ENCODE measurements at places on chromosomes 2 and 18.

GRCh38 chr2:171718720-171719119, 31.5 kb downstream of the DYNC1I2 start:
- DNase-seq, result no peak

- DNase-seq, result no peak
These were observed 90.5 kb downstream of the RBM43 start for GRCh38 chr2:151171186-151171585.

DNA sequence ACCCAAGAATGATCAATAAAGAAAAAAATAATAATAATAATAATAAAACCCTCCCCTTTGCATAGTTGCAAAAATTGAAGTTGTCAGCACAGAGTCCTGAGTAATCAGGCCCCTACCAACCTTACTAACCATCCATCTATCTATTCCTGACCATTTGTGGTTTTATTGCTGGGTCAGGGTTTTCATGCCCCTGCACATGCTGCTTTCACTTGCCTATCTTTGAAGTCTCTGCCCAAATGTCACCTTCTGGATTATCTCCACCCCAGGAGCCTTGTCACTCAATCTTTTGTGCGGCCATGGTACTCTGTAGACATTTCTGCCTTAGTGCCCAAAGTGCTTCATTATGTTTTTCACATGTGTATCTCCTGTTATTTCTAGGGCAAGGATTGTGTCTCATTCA, 35.1 kb downstream of the SLC30A6 start:
- DNase-seq, result no peak

DNA sequence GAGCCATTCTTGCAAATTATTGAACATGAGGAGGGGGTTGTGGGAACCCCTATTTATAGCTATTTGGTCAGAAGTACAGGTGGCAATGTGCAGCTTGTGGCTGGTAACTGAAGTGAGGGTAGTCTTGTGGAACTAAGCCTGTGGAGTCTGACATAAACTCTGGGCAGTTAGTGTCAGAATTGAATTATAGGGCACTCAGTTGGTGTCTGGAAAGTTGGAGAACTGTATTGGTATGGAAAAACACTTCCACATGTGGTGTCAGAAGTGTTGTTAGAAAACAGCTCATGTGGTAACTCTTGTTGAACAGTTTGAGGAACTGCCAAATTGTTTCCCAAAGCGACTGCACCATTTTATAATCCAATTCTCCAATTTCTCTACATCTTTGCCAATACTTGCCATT, 7.5 kb downstream of the RALBP1 start:
- no peak for DNase-seq

DNA sequence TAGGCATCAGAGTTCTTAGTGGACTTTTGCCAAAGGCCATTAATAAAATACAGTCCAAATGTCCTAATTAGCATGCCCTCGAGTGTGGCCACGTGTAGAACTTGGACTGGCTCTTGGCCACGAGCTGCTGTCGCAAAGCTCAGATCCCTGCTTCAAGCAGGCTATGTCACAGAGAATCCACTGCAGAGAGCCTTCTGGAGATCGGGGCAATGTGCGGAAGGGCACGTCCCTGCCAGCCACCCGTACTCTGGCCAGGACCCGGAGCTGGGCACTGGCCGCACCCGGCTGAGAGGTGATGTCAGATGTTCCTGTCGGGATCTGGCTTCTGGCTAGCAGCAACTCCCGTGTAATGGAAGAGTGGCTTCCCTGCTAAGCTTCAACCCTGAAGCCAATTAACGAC, 432.7 kb upstream of the ID2 start:
- no peak for DNase-seq

GRCh38 chr2:10414591-10414990, 33.5 kb downstream of the ODC1 start:
- no peak for DNase-seq

- no peak for DNase-seq
These were observed 435.5 kb downstream of the SOX11 start for GRCh38 chr2:6127718-6128117.

DNA sequence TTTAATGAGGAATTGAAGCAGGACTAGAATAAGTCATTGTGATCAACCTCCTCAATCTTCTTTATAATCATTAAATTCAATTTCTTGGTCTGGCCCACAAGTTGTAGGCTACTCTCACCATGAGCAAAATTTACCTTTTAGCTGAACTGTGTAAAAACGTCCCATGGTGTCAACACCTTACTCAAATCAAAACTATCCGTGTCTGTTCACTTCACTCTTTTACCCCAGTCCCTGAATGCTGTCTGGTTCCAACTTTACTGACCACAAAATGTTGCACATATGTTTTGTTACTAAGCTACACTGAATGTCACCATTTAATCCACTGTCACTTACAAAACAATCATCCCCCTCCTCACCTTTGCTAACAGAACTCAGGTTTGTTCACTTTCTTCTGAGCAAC, 951.6 kb upstream of the SLC39A10 start:
- no peak for DNase-seq

DNA sequence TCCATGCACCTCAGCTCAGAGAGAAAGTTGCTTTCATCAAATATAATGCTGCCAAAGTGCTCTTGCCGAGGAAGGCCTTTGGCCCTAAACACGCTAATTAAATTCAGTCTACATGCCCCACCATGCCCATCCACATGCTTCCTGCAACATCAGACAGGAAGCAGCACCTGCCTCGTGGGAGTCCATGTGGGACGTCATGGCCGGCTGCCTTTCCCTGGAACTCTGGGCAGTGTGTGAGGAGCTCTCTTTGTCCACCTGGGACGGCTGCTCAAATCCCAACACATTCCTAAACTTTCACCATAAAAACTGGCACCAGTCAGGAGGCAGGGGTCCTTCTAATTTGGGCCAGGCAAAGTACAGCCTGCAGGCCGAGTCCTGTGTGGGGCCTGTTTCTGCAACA, 23.1 kb downstream of the FAM178B start:
- DNase-seq, result no peak

GRCh38 chr2:217784996-217785543, 217.7 kb downstream of the TNS1 start:
- no peak for DNase-seq

GRCh38 chr2:209960676-209961630, 41.5 kb upstream of the RPE start:
- no peak for DNase-seq

DNA sequence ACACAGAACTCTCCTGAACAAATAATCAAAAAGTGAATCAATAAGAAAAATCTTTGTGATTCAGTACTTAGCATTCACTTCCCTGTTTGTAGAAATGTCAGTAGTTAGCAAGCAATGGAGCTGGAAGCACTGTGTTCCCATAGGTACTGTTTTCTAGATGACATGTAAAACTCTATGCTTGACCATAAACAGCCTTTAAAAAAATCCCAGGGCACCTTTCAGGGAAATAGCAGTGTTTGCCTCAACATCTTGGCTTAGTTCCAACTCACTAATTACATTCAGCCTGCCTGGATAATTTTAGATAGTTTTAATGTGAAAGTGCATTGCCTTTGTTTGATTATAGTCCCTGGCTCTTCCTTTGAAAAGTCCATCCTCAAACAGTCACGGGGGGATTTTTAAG, 721.8 kb downstream of the ERBB4 start:
- DNase-seq, result no peak

- DNase-seq, result no peak
These were observed 779 bp downstream of the DGKD start for GRCh38 chr2:233354971-233355574.

GRCh38 chr2:18381386-18381785, 179.1 kb downstream of the RDH14 start:
- DNase-seq, result no peak

DNA sequence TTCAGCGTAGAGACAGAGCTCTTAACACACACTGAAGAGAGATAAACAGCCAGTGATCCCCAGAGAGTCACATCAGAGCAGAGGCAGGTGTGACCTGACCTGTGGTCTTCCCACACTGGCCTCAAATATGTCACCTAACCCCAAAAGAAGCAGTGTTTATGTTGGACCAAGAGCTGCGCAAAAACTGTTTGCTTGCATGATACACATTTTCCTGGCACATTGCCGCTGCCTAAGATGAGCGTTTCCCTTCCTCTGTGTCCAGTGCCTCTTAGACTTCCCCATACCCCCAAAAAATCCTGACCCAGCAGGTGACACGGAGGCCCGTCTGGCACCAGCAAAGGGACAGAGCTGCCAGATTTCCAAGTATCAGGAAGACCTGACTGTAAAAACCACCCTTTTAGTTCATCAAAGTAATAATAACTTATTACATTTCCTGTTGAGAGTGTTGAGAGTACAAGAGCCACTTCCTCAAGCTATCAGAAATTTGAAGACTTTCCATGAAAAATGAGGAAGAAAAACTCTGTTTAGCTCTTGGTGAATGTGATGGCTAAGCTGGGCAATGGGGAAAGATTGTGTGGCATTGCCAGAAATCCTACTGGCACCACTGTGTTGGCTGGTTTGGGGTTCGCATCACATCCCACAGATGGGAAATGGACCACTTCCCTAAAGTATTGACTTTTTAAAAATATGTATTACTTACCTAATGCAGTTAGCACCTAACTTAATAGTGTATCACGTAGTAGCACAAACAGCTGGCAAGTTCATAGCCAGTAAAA, 6.7 kb downstream of the TNFRSF11A start:
- DNase-seq, result no peak

GRCh38 chr2:182240862-182241371, 185.9 kb downstream of the PDE1A start:
- DNase-seq, result no peak

GRCh38 chr2:178863856-178864620, 56.8 kb upstream of the TTN start:
- DNase-seq, result no peak

- no peak for DNase-seq
These were observed 21.5 kb upstream of the MYCN start for GRCh38 chr2:15918761-15919356.

GRCh38 chr2:119387381-119388129, 20.8 kb downstream of the DBI start:
- no peak for DNase-seq

- DNase-seq, result no peak
These were observed 54.8 kb downstream of the CDC42EP3 start for GRCh38 chr2:37616677-37617005.

GRCh38 chr2:5164776-5165525, 527.2 kb upstream of the SOX11 start:
- no peak for DNase-seq

DNA sequence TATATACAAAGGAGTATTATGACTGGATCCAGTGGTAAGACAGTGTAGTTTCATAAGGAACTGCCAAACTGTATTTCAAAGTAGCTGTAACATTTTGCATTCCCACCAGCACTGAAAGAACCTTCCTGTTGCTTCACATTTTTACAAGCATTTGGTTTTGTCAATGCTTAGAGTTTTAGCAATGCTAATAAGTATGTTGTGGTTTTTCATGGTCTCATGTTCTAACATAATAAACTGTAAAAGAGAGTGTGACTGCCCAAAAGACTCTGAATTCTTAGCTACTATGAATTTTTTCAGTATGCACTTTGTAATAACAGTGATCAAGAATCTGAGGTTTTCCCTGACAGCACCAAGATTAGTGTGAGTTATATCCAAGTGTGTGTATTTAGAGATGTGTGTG, 604.2 kb downstream of the XIRP2 start:
- no peak for DNase-seq

DNA sequence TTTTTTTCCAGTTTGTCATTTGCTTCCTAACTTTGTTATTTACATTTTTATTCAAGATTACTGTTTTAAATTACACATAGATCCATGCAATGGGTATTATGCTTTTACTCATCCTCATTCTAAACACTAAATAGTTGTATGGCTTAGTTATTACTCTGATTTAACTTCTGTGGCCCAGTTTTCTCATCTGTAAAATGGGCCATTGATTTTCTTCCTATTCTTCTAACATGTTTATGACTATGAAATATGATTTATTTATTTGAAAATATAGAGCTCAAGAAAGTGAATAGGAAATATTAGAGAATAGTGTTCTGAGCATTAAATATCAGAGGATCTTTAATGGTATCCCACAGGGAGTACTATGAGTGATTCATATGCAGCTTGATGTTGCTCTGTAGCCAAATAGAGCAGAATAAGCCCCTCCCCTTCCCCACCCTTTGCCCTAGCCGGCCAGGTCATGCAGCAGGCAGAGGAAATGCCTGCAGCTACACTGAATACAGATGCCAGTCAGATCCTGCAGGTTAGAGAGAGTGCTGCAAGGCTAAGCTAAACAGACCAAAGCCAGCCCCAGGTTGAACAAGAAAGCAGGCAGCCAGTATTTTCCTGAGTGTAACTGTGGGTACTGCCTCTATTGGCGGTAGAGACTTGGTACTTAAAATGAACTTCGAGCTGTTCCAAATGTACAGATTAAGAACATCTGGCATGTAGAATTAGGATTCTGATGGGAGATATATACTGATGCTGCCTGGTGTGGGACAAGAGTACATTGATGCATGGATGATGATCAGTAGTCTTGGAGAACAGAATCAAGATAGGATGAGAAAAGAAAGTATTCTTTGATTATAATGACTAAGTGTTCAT, 11.7 kb upstream of the ACYP2 start:
- DNase-seq, result no peak

DNA sequence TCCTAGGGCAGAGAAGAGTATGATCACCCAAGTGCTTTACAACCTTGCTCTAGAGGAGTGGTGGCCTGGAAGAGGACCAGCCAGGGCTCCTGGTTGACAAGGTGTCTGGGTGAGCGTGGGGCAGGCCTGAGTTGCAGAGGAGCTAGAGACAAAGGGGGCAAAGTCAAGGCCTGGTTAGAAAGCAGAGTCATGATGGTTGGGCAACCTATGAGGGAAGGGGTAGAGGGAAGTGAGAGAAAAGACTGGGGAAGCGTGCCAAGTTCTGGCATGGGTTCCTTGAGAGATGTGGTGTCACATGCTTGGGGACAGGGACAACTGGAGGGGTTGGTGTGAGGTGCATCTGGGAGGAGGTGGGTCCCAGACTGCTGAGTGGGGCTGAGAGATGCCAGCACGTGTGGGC, 13.5 kb downstream of the ZFP36L2 start:
- DNase-seq, result no peak

DNA sequence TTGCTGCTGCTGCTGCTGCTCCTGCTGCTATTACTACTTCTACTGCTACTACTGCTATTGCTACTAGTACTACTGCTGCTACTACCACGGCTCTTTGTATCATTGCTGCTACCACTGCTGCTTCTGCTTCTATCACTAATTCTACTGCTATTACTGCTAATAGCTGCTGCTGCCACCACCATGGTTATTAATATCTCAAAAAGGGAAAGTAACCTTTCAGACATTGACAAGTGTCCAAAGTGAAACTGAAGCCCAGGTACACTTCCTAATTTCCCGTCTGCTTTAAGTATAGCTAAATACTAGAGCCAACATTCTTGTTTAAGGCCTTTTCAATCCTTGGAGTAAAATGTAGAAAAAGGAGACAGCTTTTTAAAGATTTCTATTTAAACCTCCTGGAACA, 45.4 kb upstream of the EHBP1 start:
- no peak for DNase-seq

DNA sequence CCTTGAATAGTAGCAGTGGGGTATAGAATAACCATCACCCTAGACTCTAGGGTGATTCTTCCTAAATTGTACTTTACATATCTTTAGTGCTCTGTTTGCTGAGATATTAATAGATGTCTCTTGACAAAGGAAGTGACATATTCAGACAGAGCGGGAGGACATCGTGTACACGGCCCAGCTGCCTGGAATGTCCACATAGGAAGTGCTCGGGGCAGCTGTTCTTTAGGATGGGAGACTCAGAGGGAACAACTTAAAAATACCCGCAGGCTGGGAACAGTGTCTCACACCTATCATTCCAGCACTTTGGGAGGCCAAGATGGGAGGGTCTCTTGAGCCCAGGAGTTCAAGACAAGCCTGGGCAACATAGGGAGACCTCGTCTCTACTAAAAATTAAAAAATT, 206.1 kb downstream of the FAM210A start:
- DNase-seq, result no peak

Data from stimulated activated CD8-positive, alpha-beta memory T cell treated with anti-CD3 and anti-CD28 coated beads, Interleukin-7, amount 100 ng/mL, for 1 hour (primary cell).